ELF-1 (cell line): ENCODE measurements at places on chromosomes 6 and 20.

- DNase-seq, result peak; percentile 89
Measured at GRCh38 chr6:35804996-35805736, at the start of gene LHFPL5. LHFPL5 (plus strand) TSS chr6:35805352; CDS start chr6:35805671, 319 bp downstream.

DNA sequence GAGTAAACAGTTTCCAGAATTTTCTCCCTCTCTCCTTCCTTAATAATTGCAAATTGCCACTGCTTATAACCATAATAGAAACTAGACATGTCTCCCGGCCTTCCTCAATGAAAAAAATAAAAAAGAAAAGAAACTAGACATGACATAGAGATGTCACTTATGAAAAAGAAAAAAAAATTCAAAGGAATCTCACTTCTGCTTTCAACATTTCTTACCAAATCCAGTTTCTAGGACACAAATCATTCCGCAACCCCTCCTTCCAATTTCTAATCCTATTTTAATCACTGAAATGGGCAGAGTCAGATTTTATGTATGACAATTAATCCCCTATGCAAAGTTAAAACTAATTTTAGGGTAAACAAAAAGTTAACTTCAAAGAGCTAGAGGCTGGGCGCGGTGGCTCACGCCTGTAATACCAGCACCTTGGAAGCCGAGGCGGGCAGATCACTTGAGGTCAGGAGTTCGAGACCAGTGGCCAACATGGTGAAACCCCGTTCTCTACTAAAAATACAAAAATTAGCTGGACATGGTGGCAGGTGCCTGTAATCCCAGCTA lies 40.1 kb upstream of the EEF1A1 start:
- DNase-seq, result no peak

GRCh38 chr6:143608906-143609305 lies 68.9 kb upstream of the PHACTR2 start:
- DNase-seq, result no peak

GRCh38 chr6:35357677-35358076 lies 15.3 kb downstream of the PPARD start:
- DNase-seq, result no peak

DNA sequence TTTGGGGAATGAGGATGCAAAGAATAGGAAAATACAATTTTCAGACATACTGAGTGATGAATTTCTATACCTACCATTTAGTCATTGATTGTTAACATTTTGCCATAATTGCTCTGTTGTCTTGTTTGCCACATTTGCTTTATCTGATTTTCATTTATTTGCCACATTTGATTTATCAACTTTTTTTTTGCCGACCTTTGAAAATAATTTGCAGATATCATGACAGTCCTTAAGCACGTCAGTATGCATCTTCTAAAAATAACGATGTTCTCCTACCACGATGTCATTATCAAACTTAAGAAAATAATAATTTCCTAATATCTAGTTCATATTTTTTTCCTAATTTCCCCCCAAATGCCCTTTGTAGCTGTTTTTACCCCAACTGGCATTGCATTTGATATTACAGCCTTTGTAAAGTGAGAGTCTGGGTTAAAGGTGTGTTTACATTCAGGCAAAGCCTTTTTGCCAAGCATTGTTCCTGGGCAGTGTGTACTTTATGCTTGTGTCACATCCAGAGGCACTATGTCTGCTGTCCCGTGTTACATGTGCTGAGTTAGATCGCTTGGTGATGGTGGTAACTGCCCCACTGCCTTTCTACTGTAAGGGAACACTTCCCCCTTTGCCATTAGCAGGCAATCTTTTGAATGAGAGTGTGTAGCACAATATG lies 26.4 kb downstream of the SEC23B start:
- DNase-seq, result no peak

GRCh38 chr6:144756469-144756868 lies 471.3 kb downstream of the UTRN start:
- DNase-seq, result no peak

DNA sequence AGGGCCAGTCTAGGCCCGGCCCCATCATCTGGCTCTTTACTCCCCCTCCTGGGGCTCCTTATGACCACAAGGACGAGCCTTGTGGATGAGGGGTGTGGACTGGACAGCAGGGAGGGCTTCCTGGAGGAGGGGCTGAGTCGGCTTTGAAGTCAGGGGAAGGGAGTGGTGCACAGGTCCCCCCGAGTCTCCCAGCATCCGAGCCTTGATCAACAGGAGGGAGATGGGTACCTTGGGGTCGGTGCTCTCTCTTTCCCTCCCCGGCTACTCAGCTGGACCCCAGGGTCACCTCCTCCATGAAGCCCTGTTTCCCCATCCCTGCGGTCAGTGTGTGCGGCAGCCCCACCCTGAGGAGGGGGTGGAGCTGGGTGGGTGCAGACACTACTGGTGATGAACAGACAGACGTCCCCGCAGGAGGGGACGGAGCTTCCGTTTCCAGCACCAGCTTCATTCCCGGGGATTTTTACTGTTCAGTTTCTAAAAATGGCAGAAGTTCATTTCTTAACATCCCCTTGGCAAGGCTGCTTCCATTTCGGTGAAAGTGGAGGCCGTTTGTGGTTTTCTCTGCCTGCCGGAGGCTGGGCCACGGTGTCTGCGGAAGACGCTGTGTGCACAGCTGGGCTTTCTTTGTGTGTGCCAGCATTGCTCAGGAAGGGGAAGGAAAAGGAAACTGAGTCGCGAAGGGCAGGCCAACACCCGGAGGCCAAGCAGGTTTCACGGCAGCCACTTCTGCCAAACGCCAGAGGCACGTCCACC lies 19.6 kb downstream of the NTSR1 start:
- DNase-seq, result no peak

DNA sequence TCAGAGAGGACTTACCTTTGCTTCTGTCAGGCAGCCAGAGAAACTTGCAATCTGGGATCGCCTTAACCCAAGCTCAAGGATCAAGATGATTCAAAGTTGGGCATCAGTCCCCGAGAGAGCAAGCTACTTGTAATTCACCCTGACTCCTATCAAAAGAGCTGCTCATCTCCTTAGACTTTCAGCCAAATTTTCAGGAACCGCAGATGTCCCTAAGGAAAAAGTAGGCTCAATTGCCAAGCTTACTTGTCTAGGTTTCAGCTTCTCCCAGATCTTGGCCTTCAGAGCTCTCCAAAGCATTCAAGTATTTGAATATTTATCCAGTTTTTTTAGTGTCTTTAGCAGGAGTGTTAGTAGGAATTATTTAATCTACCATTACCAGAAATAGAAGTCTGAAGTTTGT lies 434.1 kb upstream of the MMS22L start:
- no peak for DNase-seq

DNA sequence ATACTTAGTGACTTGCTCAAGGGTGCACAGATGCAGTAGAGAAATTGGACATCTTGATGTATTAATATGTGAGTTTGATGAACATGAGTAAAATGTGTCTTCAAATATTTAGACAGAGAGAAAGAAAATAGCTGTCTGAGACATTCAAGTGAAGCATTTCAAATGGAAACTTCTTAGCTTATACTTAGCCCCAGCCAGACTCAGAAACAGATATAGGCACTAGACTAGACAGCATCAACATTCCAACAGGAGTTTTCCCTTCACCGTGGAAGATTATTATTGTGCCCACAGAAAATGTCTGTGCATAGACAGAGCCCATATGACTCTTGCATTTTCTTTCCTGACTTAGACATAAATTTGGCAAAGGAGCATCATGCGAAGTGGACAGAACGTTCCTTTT lies 443.0 kb downstream of the PLCB1 start:
- DNase-seq, result no peak
